ENCODE measurements at places on chromosomes 13 and 19.

DNA sequence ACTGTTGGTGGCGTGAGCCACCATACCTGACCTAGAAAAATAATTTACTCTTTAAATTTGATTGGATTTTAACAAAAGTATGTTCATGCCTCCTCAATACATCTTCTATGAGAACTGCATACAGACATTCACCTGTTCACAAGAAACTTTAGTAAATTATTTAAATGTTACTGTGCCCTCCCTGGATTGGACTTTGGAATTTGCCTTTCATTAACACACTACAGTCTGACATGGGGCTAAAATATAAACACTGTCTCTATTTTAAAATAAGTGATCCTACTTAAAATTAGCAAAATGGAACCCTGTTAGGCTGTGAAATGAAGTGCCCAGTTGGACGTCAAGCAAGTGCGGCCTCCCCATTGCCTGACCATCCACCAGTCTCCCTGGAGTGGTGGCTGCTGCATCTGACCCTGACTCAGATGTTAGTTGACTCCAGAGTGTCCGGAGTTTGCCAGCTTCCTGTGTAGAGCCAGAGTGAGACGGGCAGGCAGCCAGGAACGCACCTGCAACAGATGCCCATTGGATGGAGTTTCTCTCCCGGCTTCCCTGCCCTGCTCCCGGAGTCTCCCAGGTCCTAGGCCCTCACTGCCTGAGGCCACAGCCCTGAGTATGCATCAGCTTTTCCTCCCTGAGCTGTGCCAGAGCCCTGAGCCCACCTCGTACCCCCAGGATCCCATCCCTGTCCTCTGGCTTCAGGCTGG is 45.9 kb upstream of the ATP11A start:
- DNase-seq = no peak

DNA sequence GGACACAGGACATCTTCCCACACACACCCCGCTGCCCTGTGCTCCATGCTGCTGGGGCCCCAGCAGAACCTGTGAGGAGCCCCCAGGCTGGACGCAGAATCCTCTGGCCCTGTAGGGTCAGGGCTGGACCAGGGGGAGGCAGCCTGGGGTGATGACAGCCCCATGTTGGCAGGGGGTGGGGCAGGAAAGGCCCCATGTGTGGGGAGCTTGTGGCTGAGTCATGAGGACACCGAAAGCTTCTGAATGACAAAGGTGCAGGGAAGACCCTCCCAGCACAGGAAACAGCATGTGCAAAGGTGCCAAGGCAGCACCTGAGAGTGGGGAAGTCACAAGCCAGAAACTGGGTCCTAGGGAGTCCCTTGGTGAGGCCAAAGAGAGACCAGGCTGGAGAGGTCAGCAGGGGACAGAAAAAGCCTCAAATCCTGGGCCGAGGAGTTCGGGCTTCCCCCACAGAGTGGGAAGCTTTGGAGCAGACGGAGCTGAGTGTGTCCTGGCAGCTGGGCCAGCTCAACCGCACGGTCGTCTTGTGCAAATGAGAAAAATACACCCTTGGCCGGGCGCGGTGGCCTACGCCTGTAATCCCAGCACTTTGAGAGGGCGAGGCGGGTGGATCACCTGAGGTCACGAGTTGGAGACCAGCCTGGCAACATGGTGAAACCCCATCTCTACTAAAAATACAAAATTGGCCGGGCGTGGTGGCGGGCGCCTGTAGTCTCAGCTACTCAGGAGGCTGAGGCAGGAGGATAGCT is 17.5 kb downstream of the ATP8B3 start:
- no peak for DNase-seq

DNA sequence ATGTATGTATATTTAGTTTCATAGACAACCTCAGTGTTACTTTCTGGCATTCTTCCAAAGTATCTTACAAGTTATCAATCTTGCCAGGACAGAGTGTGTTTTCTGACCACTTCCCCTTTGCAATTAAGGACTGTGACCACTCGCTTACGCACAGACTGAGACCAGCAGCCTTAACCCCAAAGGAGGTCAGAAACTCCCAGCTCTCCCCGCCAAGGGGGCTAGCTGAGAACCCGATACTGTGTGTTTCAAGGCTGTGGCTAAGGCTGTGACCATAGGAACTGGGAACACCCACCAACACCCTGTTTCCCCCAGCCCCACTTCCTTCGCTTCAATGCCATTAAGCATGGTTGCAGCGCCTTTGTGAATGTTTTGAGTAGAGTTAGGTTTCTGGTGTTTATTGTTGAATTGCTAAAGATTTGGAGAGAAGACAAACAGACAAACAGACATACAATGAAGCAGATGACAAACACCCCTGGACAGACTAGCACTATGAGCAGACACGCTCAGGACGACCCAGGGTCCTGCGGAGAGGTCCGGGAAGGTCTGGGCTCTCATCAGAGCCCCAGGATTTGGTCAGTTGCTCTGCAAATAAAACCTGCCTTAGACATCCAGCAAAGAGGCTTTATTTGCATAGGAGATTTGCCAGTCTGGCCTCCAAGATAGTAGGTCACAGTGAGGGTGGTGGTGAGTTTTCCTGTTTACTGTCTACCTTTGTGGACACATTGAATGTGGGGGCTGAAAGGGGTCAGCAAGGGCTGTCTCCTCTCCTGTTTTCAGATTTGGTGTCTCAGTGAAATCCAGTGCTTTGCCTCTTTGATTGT is 25.0 kb upstream of the TNFSF11 start:
- DNase-seq = no peak

- DNase-seq = no peak
Observed at GRCh38 chr19:52474351-52475127, 21.2 kb downstream of the ZNF578 start.

- peak; percentile 64 for DNase-seq
Observed at GRCh38 chr19:49613374-49613773, 22.4 kb downstream of the PRR12 start.

DNA sequence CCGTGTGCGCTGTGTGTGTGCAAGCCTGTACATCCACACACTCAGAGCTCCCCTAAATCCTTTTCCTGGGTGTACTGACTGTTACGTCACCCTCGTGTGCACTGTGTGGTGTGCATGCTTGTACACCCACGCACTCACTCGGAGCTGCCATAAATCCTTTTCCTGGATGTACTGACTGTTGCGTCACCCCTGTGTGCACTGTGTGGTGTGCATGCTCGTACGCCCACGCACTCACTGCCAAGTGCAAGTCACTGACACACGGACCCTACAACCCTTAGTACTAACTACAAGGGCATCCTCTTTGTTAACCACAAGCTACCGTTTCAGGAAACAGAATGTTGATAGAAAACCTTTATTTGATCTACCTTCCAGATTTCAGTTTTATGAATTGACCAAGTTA is 983.4 kb downstream of the EFNB2 start:
- DNase-seq = no peak

GRCh38 chr19:4909156-4909896 is at the start of gene UHRF1:
Gene UHRF1, plus strand, starts transcription at chr19:4909501. Its CDS starts 1,385 bp downstream, at chr19:4910886.
- peak; percentile 30 for DNase-seq

DNA sequence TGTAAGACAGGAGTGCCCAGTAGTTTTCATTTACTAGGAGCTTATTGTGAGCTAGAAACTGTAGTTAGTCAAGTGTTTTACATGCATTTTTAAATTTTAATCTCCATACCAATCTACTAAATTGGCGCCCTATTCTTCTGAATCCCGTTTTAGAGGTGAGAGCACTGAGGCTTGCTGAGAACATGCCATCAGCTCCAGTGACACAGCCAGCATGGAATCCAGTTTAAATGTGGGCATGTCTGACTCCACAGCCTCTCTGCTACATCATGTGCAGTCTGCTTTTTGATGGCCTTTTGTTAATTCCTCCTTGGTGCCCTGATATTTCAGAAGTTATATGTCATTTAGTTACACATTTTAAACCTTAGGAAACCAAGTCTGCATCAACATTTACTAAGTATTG is 325.4 kb downstream of the DLEU7 start:
- no peak for DNase-seq

- DNase-seq = no peak
Observed at GRCh38 chr13:23175920-23176319, 4.9 kb upstream of the SGCG start.

GRCh38 chr13:90008707-90009149 is 1338.8 kb upstream of the MIR17HG start:
- DNase-seq = no peak

- no peak for DNase-seq
Observed at GRCh38 chr19:49997709-49998108, 27.5 kb downstream of the VRK3 start.

- DNase-seq = no peak
Observed at GRCh38 chr19:36420961-36421748, 2.7 kb upstream of the ZFP82 start.

- no peak for DNase-seq
Observed at GRCh38 chr13:35617420-35617819, 140.9 kb upstream of the MAB21L1 start.

DNA sequence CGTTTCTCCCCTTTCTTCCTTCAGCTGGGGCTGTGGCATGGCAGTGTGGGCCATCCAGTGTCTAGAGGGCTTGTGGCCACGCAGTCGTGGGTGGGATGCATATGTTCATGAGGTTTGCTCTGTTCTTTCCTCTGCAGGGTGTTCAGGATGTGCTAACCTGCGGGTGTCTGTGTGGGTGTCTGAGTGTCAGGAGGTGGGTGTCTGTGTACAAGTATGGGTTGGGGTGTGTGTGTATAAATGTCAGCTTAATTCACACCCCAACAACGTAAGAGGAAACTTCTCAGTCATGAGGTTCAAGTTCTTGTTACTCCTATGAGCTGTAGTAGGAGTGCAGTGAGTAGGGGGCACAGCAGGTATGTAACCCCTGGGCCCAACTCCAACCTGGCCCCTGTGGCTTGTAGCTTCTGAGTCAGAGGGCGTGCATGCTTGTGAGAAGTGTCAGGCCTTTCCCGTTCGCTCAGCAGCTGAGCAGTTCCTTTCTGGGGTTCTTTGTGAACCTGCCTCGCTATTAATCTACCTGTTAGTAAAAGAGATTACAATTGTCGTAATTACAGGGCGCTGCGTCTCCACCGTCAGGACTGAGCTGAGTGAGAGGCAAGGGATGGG is 49.1 kb downstream of the NFIX start:
- DNase-seq = no peak

- no peak for DNase-seq
Observed at GRCh38 chr13:32233062-32233461, 82.1 kb downstream of the ZAR1L start.

- DNase-seq = peak; percentile 98
Observed at GRCh38 chr19:33054623-33055022, 10.1 kb downstream of the RHPN2 start.

- no peak for DNase-seq
Observed at GRCh38 chr13:36917311-36917710, 2.7 kb downstream of the SMAD9 start.

DNA sequence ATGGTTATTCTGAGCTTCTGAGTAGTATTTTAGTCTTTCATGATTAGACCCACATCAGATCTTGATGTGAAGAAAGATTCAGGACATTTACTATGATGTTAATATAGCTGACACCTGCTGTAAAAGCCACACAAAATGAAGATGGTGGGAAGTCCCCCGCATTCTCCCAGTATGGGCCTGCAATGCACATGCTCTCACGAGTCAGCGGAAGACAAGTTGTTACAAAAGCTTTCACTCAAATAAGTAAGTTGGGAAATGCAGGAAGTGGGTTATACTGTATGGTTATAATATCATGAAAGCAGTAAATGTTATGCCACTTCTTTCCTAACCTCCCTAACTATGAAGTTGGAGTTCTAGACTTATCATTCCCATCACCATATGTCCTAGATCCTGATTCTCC is 171.9 kb downstream of the KLF5 start:
- no peak for DNase-seq

GRCh38 chr13:100148422-100148821 is 59.5 kb downstream of the PCCA start:
- no peak for DNase-seq

DNA sequence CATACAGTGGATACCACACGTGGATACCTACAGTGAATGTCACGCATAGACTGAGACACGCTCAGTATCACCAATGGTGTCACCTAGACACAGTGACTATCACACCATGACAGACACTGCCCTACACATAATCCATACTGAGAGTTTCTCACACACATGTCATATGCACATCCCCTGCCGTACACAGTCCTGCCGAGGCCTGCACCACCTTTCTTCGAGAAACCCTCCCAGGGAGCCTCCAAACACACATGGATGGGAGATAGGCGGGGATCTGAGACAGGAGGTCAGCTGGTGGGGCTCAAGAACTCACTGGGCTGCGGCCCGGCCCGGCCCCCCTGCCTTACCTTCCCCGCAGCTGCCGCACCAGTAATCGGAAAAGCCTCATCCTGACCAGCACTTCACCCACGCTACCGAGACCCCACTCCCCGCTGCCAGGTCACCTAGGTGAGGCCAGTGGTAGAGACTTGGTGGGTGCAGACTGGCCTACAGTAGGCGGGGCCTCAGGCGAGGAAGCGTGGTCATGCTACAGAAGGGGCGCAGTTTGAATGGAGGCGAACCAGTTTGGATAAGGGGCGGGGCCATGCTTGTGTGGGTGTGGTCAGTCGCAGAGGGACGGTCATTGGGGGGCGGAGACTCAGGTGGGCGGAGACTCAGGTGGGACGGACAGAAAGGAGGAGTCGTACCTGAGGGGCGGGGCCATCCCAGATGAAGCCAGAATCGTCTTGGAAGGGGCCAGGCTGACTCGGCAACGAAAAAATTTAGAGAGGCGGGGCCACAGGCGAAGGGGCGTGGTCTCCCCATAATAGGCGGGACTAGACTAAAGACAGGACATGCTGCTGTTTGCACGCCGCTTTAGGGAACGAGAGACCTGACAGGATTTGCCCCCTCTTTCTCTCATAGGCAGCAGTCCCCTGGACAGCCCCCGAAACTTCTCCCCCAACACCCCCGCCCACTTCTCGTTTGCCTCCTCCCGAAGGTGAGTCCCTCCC is 2.1 kb downstream of the MAST1 start:
- peak; percentile 97 for DNase-seq

GRCh38 chr13:74871369-74872070 is 610.4 kb downstream of the TBC1D4 start:
- DNase-seq = no peak

DNA sequence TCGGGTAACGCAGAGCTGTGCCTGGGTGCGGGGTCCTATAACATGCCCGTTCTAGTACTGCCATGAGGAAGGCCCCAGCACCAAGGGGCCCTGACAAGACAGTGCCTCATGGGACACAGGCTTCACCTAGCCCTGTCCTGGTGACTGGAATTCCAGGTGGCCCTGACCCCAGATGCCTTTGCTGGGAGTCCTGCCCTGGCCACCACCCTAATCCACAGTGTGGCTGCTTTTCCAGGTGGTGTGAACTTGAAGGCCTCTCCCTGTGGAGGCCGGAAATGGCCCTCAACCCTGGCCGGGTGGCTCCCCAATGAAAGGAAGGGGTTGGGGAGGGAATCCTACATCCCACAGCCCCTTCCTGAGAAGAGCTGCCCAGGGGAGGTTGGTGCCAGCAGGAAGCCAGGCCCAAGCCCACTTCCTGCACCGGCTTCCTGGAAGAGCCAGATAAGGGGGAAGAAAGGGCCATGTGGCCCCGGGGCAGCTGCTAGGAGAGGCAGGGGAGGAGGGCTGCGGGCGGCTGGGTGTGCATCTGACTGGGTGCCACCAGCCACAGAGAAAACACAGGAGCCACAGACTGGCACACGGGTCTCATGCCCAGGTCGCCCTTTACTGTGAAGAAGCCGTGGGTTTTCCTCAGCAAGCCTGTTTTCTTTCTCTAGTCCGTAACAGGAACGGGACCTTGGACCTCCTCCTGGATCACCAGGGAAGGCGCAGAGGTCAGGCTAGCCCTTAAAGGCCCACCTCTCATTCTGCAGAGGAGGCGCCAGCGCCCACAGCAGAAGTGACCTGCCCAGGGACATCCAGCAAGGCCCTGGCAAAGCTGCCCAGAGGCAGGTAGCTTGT is 4.7 kb downstream of the LSM4 start:
- no peak for DNase-seq

- no peak for DNase-seq
Observed at GRCh38 chr19:7655581-7655980, 13.3 kb upstream of the RETN start.

GRCh38 chr13:94656766-94657165 is 55.1 kb downstream of the GPR180 start:
- DNase-seq = peak; percentile 66

All from PC-9 (cell line).